Activated T-cell treated with anti-CD3 and anti-CD28 coated beads, Interleukin-2, amount 50 U/mL, for 48 hours (primary cell): ENCODE measurements at places on chromosomes 6 and 20.

DNA sequence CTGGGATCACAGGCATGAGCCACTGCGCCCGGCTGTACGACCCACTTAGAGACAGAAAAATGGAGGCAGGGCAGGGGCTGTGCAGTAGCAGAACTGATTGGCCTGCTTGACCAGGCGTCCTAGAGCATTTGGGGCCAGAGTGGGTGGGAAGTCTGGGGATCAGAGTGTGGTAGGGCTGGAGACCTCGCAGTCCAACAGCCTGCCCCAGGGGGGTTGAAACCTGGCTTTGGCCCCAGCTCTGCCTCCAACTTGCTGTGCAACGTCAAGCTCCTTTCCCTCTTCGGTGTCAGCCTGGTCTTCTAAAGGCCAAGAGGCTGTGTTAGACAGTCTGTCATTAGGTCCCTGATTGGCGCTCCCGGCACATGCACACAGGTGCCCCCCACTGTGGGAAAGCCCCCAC, 15.3 kb upstream of the SPDEF start:
- no peak for DNase-seq

GRCh38 chr6:10555625-10556309, 34.6 kb downstream of the GCNT2 start:
- no peak for DNase-seq

GRCh38 chr6:56816370-56816769, 138.5 kb upstream of the BEND6 start:
- DNase-seq: no peak

DNA sequence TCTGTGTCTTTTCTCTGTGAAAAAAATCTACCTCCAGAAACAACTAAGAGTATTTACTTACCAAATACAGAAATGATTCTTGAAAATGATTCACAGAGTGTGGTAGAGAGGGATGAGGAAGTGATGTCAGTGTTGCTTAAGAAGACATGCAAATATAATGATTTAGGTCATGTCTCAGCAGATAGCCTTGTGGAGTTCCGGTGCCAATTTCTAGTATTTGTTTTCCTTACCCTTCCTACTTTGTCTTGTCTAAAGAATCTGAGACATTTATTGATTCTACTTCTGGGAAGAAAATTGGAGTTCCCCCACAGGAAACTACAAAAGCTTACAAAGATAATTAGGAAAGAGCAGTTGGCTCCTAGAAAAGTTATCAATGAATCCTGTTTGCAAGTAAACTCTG, 68.8 kb downstream of the GJA1 start:
- DNase-seq: no peak

DNA sequence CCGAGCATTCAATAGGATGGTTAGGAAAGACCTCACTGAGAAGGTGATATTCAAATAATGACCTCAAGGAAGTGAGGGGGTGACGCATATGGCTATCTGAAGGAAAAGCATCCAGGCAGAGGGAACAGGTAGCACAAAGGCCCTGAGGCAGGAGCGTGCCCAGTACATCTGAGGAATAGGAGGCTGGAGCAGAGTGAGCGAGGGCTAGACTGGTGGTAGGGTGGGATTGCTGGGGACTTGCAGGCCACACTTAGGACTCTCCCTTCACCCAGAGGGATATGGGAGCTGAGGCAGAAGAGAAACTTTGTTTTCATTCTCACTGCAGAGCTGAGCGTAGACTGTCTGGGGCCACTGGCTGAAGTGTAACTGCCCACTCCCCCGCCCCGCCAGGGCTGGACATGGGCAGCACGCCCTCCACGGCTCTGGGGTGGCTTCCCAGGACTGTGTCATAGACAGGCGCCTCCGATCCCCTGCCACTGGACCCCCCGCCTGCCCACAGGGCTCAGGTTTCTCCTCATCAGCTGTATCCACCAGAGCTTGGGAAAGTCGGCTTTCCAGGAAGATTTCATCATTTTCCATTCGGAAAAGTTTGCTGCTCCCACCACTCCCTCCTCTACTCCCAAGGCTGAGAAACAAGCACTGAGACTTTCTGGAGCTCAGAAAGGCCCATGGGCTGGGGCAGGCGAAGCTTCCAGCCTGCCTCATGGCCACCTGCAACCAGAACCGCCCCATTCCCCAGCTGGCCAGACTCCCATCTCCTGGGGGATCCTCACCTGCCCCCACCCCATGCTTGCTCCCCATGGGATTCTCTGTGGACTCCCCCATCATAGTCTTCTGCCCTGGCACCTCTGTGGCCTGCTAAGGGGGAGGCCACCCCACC, 142.6 kb downstream of the MRPL14 start:
- no peak for DNase-seq

DNA sequence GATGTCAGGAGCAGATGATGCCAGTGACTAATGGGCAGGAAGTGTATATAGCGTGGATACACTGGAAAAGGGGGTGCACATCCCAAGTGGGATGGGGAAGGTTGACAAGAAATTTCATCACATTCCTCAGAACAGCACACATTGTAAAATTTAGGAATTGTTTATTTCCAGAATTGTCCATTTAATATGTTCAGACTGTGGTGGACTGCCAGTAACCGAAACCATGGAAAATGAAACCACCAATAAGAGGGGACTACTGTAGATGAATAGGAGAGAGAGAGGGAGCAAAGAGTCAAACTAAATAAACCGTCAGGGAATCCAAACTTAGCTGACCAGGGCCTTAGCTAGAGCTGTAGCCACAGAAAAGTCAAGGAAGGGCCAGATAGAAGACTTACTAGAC, 164.4 kb upstream of the PRDM1 start:
- DNase-seq: no peak

DNA sequence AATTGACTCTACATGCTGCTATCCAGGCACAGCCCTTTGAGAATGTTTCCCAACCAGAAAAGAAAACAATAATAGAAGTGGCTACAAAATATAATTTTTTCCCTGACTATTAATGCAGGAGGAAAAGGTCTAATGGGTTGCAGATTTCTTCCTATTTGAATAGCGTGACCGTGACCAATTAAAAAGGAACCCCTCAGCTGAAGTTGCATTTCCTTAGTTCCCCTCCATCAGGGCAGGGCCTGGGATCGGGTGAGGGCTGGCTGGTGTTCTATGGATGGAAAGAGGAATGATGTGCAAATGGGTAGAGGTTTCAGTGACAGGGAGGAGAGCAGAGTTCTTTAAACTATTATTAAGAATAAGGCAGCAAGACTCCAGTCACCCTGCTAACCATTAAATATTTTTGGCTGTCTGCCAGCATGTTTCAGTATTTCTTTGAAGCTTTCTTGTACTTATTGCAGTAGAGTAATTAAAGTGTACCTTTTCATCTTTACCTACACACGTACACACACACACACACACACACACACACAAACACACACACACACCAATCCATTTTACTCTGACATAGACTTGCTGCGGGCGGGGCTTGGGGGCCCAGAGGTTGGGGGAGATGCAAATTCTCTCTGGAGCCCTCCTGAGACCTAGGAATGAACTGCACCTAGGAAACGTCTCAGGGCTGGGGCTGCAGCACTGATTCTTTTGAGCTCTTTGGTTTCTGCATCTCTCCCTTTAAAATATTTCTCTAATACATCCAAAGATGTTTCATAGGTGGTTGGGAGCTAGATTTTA, 154.8 kb upstream of the SLC35B3 start:
- DNase-seq: no peak

GRCh38 chr20:33014336-33015113, 7.0 kb downstream of the BPIFB2 start:
- DNase-seq: no peak

GRCh38 chr20:38043512-38044300, 10.2 kb downstream of the RPRD1B start:
- DNase-seq: peak; percentile 50

- no peak for DNase-seq
Measured at GRCh38 chr6:63897952-63898351, 262.4 kb downstream of the PHF3 start.

DNA sequence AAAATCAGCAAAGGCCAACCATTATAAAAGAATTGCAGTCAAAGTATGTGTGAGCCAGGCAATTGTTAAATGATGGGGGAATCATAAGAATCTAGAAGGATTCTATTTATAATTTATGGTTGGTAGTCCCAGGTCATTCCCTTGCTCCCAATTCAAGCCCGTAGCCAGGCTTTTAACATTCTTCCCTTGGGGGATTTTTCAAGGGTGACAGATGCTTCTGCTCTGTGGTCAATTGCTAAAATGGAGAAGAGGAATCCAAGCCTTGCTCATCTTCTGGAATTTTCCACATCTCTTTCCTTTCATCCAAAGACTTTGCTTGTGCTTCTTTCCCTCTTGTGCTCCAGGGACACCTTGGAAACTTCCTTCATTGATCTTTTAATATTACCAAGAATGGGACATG, 18.0 kb upstream of the BCAS1 start:
- no peak for DNase-seq

GRCh38 chr6:31332637-31333602, 24.1 kb downstream of the HLA-B start:
- peak; percentile 24 for DNase-seq

GRCh38 chr20:10596710-10597121, 77.1 kb downstream of the JAG1 start:
- no peak for DNase-seq

GRCh38 chr6:3737149-3737830, 14.2 kb downstream of the PXDC1 start:
- no peak for DNase-seq
